Stimulated activated CD8-positive, alpha-beta memory T cell treated with anti-CD3 and anti-CD28 coated beads, Interleukin-4, amount 100 ng/mL, for 1 hour (primary cell): ENCODE measurements at places on chromosomes 5 and 9.

GRCh38 chr9:115986508-115986907 is 167.1 kb upstream of the PAPPA start:
- no peak for DNase-seq

DNA sequence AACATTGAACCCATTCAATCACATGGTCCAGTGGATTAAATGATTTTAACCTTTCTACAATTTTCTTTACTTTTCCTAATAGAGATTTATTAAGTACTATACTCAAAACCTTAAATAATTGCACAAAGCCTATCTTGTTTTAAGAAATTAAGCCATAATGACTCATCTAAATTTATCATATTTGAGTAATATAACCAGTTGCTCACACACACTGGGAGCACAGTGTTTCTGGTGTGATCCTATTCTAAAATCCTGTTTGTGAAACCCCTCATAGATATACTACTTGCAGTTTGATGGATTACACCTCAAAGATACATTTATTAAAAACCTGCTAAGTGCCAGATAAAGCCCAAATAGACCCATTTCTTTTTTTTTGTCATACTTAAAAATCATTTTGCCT is 668.3 kb upstream of the CDH18 start:
- no peak for DNase-seq

GRCh38 chr9:102795532-102795931 is 199.6 kb upstream of the CYLC2 start:
- no peak for DNase-seq

GRCh38 chr5:42811591-42812446 is at the start of gene SELENOP:
Gene SELENOP, minus strand, starts transcription at chr5:42811892. Its CDS starts 3,539 bp downstream, at chr5:42808353.
- no peak for DNase-seq

DNA sequence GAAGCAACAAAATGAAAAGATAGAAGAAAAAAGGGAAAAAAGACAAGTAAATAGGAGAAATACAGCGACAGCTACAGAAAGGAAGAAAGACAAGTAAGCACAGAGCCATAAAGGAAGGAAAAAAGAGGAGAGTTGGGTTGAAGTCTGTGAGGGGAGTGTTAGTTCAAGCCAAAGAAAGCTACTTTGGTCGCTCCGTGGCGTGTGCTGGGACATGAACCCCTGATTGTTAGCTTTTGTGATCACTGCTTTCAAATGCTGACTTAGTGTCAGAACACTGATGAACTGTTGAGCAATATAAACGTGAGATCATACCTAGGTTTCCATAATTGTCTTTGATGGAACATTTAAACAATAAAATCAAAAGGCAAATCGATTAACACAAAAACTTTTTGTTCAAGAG is 370.1 kb downstream of the TMEM161B start:
- no peak for DNase-seq

DNA sequence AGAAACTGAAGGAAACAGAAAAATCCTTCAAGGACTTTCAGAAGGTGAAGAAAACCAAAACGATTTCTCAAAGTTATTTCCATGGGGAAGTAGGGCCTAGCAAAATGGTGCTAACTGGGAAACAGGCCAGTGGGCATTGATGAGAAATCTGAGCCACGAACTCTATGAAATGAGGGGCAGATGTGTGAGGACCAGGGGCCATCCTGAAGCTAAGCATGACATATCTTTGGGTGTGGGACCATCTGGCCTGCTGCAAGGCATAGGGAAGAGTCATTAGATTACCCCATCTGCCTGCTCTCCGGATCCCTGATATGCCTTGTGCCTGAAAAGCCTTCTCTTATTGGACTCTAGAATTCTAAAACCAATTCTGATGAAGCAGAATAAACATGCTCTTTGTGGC is 143.8 kb downstream of the PALM2AKAP2 start:
- no peak for DNase-seq

- DNase-seq, result no peak
Observed at GRCh38 chr5:72256536-72256935, 63.5 kb downstream of the MRPS27 start.

- no peak for DNase-seq
Observed at GRCh38 chr5:136022965-136023364, 5.8 kb upstream of the TGFBI start.

DNA sequence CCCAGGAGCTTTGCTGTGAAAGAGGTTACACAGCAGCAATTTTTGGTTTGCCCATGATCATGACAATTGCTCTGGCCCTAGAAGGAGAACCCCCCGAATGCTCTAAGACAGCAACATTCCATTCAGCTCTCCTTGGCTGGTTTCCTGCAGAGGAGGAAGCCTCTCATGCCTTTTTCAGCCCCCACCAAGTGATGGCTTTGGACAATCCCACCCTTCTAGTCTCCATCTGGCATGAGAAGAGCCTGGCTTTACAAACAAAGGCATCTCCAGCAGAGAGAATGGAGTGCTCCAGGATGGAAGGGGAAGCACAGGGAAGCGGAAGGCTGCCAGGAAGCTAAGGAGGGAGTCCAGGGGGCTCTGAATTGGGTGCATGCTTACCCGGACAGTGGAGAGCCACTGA is 98.4 kb downstream of the CRB2 start:
- DNase-seq, result no peak

- no peak for DNase-seq
Observed at GRCh38 chr9:3386753-3387152, 139.0 kb downstream of the RFX3 start.

- no peak for DNase-seq
Observed at GRCh38 chr5:176902911-176903664, 3.9 kb upstream of the HK3 start.

- no peak for DNase-seq
Observed at GRCh38 chr5:64688391-64688790, 1.9 kb upstream of the SHISAL2B start.

DNA sequence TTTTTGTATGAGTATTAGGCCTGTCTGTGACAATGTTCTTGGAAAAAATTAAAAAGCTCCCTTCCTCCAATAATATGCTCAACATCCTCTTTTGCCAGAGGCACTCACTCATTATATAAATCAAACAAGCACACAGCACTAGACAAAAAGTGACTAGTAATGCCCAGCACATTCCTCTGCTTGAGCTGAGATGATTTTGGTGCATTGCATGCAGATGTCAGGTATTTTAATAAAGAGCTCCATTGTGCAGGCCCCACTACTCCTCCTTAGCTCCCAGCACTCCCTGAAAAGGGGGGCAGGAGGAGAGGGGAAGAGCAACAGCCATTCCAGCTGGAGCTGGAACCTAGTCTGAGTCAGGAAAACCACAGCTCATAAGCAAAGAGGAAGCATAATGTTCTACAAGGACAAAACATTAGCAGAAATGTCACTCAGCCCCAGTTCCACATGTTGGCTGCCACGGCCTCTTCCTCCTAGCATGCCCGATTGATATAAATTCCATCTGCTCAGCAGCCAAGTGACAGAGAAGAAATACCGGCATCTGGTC is 348.5 kb downstream of the BNC2 start:
- DNase-seq, result no peak

GRCh38 chr5:18380729-18381362 is 746.6 kb downstream of the TAF11L14 start:
- no peak for DNase-seq

- DNase-seq, result no peak
Observed at GRCh38 chr9:3751125-3751758, 225.4 kb upstream of the RFX3 start.

- no peak for DNase-seq
Observed at GRCh38 chr5:8813180-8813579, 732.7 kb downstream of the SEMA5A start.

DNA sequence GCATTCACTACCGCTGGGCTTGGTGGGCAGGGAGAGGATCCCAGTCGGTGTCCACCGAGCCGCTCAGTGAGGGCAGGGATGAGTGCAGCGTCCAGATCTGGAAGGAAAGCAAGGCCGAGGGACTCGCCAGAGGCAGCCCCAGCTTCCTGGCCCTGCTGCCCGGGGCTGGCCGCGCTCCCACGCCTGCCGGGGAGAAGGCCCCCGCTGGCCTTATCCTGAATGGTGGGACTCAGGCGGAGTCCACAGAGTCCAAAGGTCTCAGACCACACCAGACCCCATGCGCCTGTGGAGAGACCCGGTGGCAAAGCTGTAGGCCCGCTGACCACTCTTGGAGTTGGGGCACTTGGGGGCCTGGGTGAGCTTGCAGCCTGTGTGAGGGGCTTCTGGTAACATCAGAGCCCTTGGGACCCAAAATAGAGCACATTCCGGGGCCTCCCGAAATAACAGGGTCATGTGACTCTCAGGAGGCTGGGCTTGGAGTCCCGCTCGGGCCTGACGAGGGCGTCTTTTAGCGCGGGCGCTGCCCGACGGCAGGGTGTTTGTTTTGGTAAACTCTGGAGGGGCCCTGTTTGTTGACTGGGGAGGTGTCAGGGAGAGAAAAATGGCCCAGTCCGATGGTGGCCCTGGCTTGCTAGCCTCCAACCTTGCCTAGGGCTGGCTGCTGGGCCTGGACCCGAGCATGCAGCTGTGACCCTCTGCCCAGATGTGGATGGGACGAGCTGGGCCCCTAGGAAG is 2.8 kb downstream of the RXRA start:
- DNase-seq, result no peak

- no peak for DNase-seq
Observed at GRCh38 chr5:34037726-34038125, 5.3 kb downstream of the C1QTNF3 start.

GRCh38 chr9:26537211-26537610 is 355.4 kb downstream of the CAAP1 start:
- DNase-seq, result no peak

GRCh38 chr5:139386050-139386438 is 2.9 kb upstream of the SLC23A1 start:
- DNase-seq, result no peak

GRCh38 chr5:99721506-99721905 is 792.7 kb upstream of the CHD1 start:
- no peak for DNase-seq

GRCh38 chr5:38330207-38330606 is 71.8 kb downstream of the EGFLAM start:
- DNase-seq, result no peak

- DNase-seq, result no peak
Observed at GRCh38 chr5:82019342-82020138, 47.7 kb downstream of the ATG10 start.

DNA sequence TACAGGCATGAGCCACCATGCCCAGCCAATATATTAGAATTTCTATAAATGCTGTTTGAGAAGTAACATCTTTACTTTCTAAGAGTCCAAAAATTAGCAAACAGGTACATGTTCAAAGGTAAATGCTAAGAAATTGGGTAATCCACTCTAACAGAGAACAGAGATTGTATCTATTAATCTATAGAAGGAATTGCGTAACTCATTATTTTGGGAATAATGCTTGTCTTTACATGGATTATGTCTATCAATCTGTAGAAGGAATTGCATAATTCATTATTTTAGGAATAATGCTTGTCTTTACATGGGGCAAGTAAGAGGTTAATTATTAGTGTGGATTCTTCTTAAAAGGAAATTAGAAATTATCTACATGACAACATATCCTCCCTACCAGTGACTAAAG is 30.5 kb downstream of the CCNH start:
- DNase-seq, result no peak

GRCh38 chr5:73596705-73597328 is 29.2 kb upstream of the ARHGEF28 start:
- no peak for DNase-seq

DNA sequence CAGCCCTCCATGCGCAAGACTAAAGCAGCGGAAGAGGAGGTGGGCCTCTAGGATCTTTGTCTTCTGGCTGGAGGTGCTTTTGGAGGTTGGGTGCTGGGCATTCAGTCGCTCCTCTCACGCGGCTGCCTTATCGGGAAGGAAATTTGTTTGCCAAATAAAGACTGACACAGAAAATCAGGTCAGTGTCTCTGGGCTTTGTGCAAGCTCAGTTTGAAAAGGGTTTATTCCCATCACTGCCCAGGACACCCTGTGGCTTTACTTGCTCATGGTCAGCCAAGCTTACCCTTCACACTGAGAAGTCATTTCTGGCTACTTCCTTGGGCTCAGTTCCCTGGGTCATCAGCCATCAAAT is 10.5 kb downstream of the SLC2A8 start:
- no peak for DNase-seq

DNA sequence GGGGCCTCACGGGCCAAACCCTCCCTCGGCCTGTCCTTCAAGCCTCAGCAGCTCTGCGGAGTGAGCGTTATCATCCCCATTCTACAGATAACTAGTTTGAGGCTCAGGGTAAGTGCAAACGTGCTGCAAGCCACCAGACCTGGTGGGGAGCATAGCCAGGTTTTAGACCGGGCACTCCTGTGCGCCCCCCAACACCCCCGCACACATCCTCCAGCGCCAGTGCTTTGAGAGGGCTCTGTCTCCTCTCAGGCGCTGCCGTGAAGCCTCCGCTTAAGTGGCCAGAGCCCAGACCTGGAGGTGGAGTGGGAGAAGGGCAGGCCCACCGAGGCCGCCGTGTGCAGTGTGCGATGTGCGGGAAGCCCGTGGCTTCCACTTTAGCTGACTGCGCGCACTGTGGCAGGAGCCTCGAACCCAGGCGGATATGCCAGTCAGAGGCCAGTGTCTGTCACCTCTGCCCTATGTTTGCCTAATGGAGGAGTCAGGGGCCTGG is 1.6 kb upstream of the MGAT1 start:
- no peak for DNase-seq

DNA sequence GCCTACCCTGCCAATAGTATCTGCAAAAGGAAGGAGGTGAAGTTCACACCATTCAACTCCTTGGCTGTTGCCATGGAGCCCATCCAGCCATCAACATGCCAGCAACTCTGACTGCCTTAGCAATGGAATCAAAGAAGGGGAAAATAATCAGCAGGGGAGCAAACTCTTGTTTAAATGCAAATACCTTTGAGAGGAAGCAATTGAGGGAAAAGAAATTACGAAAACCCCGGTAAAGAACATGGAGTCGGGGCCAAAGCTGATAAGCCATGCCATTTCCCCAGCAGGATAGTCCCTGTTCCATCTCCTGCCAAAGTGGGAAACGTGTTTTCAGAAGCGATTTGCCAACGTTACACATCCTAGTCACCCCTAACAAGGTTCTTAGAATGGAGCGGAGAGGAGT is 69.0 kb downstream of the MFAP3 start:
- no peak for DNase-seq
